ENCODE measurements at places on chromosomes 1 and 21.

- no peak for DNase-seq
Measured at GRCh38 chr1:107706182-107706581, 258.8 kb downstream of the VAV3 start.

DNA sequence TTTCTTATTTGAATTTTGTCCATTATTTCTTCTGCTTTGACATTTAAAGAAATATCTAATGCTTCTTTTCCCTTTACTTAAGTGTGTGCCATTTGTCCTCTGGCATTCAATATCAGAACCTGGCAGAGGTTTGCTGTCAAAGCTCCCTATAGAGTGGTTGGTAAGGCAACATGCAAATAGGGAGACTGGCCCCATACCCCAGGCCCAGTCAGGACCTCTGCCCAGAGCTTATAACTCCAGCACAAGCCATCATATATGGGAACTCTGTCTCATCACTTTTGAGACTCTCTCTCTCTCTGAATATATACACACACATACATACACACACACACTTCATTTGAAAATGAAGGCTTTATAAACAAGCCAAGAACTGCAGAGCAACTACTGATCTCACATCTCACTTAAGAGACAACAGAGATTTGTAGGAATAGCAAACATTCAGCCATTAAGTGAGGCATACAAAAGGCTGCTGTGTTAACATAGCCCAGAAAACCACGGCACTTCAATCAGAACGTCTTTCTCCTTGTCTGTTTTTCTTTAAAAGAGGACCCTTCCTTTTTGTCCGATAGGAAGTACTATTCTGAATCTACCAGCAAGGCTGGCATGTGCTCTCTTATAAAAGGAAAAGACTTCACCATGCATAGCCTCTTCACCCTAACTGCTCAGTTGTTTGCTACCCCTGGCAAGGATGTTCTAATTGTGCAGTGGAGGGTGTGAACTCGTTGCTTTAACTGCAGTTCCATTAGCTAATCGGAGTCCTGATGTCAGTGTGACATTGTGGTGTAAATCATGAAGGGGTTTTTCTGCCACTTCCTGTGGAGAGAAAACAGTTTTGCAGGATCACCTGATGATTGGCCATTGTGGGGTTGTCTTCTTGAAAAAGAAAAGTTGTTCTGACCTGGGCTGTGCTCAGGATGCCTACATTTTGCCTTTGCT lies 101.7 kb downstream of the NR5A2 start:
- DNase-seq = no peak

DNA sequence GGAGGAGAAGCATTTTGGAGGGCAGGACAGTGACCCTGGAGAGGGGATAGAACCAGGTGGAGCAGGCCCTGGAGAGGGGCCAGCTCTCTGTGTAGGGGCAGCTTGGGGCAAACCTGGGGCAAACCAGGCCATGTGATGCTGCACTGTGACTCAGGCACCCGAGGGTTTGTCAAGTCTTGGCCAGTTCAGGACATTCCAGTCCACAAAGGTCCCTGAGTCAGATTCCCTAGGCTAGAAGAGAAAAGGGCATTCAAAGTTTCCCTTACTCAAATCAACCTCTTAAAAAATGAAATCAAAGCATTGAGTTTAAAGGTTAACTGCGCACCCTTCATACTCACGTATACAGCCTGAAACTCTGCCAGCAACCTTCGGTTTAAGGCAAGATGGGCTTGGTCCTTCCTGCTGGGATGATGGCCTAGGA lies 25.2 kb upstream of the PLA2G2C start:
- DNase-seq = peak; percentile 18

DNA sequence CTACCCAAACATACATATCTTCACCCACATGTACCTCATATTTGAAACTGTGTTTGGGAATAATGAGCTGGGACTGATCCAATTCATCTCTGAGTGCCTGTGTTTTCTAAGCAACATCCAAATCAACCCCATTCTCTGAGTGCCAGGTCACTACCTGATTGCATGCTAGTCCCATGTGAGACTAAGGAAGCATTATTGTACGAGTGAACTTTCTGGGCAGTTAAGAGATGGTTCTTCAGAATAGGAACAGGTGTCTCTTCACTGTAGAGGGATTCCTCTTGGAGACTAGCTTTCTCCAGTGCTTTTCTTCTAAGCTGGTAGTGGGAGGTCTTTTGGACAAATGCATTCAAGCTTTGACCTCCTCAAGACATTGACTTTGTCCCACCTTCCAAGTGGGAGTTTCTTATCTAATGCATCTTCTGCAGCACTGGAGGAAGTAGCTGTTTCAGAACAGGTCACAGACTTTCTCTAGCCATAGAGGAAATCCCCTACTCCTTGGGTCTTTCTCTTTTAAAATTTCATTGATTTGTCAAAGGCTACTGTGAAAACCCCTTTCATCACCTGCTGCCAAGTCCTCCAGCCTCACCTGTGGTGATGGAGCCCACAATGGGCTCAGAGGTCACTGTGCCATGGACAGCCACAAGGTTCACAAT lies 172.0 kb upstream of the KIAA0040 start:
- no peak for DNase-seq

- DNase-seq = peak; percentile 42
Measured at GRCh38 chr1:173205146-173206051, 1.7 kb downstream of the TNFSF4 start.

GRCh38 chr1:23791516-23792047 lies 637 bp downstream of the LYPLA2 start:
- DNase-seq = no peak

DNA sequence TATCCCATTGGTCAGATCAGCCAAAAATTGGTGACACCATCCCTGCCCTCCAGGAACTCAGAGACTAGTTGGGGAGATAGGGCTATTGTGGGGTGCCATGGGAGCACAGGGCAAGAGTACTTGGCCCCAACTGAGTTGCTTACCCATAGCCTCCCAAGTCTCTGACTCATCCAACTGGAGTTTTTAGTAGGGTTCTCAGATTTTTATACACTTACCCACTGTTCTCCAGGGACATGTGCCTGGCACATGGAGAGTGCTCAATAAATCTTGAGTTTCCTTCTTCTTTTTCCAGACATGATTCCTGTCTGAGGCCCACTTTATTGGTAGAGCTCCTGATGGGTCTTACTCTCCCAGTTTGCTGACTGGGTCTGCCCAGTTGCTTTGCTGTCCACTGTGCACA lies 56.7 kb downstream of the OVGP1 start:
- DNase-seq = no peak

DNA sequence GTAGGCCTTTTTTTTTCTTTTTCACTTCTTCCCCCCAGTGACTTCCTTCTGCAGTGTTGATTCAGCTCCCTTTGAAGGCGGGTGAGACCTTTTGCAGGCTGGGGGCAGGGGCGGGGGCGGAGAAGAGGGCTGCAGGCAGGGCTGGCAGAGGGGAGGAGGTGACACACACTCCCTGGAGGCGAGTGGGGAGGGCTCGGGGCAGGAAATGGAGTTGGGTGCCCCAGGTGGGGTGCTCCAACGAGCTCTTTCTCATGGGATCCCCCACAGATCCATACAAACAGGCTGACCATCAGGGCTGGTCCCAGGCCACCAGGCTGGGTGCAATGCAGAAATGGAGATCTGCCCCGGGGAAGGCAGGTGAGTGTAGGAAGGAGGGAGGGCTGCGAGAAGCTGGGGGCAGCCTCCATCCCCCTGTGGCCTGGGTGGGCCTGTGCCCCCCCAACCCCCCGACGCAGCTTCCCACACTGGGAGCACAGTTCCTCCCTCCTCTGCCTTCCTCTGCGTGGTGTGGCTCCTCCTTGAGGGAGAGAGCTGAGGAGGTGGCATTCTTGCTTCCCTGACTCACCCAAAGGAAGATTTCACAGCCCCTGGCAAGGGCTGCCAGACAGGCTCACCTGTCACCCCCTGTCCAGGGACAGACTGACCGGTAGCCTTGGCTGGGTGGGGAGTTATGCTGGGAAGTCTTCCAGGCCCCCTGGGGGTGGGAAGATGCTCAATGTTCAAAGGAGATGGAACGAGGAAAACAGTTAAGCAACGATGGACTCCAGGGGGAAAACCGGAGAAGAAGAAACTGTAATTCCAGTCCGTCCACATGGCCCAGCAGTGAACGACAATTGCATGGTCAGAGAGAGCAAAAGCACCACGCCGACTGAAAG lies 7.1 kb upstream of the ITGB2 start:
- DNase-seq = no peak

GRCh38 chr1:36203554-36204346 lies 20.5 kb upstream of the THRAP3 start:
- DNase-seq = no peak

DNA sequence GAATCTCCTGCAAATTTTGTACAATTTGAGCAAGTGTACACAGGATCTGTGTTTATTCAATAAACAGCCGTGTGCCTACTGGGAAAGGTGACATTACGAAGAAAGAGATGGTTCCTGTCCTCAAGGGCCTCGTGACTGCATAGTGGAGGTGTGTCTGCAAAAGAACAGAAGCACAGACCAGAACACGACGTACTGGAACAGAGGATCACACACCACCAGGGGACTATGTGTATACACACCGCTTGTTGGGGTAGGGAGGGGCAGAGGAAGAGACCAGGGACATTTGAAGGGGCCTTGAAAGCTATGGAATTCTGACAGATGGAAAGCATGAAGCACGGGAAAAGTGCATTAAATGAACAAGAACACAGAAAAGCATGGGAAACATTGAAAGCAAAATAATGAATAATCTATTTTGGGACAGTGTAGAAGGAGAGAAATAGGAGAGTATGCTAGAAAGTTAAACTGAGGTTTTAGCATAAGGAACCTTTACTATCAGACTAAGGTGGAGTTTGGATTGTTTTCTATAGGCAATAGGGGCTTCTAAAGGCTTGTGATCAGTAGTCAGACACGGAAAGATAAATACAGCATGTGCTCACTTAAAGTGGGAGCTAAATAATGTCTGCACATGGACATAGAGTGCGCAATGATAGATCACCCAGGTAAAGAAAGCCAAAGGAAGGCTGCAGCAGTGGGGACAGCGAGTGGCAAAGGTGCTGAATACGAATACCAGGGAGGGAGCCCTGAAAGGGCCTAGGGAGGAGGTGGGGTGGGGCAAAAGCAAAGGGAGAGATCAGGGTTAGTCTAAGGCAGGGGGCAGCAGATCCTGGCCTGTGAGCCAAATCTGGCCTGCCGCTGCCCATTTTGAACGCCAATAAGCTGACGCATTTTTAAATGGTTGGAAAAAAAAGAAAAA lies 11.0 kb downstream of the JAK1 start:
- DNase-seq = no peak

GRCh38 chr1:43687301-43688108 lies 19.8 kb upstream of the ST3GAL3 start:
- no peak for DNase-seq

GRCh38 chr21:17461014-17461413 lies 51.8 kb upstream of the CXADR start:
- peak; percentile 55 for DNase-seq

DNA sequence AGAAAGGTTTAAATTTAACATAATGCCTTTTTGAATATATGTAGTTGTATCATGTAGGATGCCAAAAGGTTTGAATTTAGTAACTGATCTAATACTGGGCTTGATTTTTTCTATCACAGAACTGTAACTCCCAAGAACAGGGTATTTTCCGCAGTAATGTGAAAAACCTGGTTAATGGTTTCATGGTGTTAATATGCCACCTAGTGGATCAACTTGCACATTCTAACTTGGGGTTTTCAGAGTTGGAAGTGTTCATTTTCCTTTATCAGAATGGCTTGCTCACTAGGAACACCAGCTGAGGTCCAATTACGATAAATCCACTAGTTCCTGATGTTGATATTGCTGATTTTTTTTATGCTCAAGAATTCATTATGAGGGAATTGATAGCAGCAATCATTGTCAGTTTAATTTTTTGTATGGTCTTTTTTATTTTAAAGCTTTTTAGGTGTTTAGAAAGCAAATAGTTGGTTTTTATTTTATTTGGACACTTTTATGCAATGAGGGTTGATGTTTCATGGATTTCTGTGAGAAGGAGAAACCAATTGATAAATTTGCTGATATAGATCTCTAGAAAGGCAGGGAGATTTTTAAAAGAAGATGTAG lies 157.2 kb downstream of the PLA2G4A start:
- DNase-seq = peak; percentile 29

DNA sequence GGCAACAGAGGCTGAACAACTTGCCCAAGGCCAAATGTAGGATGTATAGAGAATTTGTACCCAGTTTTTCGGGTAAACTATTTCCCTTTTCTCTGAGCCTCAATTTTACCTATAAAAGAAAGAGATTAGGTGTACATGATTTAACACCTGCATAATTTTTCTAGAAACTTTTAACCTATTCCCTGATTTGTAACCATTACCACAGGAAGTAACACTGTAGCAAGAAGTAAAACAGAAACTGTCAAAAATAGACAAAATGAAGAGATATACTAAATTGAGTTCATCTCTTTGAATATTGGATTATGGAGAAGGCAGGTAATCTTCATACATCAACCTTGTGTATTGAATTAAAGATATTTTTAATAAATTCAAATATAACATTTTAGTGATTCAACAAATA lies 136.2 kb downstream of the ZC3H11B start:
- no peak for DNase-seq

DNA sequence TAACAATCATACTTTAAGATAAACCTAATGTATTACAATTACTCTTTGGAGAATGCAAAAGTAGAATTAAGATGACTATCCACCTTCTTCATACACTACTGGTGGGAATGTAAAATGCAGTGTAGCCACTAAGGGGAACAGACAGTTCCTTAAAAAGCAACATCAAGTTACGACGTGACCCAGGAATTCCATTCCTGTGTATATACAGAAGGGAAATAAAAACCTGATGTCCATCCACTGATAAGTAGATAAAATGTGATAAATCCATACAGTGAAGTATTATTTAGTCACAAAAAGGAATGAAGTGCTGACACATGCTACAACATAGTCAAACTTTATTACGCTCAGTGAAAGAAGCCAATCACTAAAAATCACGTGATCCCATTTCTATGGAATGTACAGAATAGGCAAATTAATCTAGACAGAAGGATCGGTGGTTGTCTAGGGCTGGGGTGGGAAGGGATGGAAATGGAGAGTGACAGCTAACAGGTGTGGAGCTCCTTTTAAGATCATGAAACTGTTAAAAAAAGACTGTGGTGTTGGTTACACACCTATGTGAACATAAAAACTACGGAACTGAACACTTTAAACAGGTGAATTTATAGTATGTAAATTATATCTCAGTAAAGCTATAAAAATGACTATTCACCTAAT lies 42.1 kb downstream of the NRIP1 start:
- no peak for DNase-seq

DNA sequence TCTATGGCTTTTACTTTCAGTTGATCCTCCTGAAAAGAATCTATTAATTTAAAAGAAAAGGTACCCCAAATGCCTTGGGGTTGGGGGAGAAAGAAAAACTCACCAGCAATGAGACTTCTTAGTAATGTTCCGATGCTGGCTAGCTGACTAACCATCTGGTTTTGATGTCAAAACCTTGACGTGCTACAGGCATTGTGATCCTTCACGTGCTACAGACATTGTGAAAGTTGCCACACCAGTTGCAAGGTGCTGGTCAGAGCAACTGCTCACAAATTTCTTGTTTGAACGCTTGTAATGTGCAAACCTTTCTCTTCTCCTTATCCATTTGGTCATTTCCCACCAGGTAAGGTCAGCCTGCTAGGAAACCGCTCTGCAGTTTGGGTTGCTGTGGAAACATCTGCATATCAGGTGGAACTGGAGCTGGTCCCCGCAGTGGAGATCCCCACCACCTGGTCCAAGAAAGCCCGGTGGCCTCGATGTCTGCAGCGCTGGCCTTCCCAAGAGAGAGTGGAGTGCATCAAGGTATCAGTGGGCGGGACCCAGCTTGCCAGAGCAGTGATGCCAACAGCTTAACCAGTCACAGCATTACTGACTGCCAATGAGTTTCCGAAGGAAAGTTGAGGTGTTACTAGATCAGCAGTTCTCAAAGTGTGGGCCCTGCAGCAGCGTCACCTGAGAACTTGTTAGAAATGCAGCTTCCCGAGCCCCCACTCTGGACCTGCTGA lies 16.1 kb downstream of the MAB21L3 start:
- DNase-seq = no peak

- no peak for DNase-seq
Measured at GRCh38 chr1:55276671-55277376, 61.7 kb upstream of the USP24 start.

All from GM04504 (cell line).